ENCODE measurements at places on chromosomes 2 and 18.

- no peaks in the 10 kb centered on the region for H3K36me3 ChIP-seq
- H3K27ac ChIP-seq, result no peak overlapping the region
- no peak for DNase-seq
- no peaks in the 10 kb centered on the region for H3K27me3 ChIP-seq
- H3K4me1 ChIP-seq, result no peaks in the 10 kb centered on the region
- no peak overlapping the region for H3K4me3 ChIP-seq
Observed at GRCh38 chr2:195824478-195824877, 167.5 kb downstream of the SLC39A10 start.

GRCh38 chr18:80103231-80103630 is 5.8 kb upstream of the ADNP2 start:
- no peaks in the 10 kb centered on the region for H3K4me1 ChIP-seq
- no peak for DNase-seq
- no peak overlapping the region for H3K27ac ChIP-seq
- no peak overlapping the region for H3K4me3 ChIP-seq
- H3K36me3 ChIP-seq, result no peaks in the 10 kb centered on the region

DNA sequence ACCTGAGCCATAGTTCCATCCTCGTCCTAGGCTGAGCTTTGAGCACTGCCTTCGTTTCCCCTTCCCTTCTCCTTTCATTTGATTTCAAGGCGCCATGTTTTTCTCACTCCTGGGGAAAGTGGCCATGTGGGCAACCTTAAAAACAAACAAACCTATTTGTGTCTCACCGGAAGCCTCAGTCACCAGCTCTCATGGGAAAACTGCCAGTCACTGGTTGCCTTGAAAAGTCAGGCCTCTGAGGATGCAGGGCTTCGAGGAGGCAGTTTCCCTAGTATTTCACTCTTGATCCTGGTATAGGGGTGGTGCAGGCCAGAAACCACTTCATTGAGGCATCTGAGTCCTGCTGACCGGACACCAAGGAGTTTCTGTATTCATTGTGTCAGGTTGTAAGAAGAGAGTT is 59.2 kb upstream of the TRIB2 start:
- no peaks in the 10 kb centered on the region for H3K36me3 ChIP-seq
- no peak for DNase-seq
- H3K27ac ChIP-seq, result no peak overlapping the region
- no peak overlapping the region for H3K4me3 ChIP-seq
- H3K27me3 ChIP-seq, result no peaks in the 10 kb centered on the region

DNA sequence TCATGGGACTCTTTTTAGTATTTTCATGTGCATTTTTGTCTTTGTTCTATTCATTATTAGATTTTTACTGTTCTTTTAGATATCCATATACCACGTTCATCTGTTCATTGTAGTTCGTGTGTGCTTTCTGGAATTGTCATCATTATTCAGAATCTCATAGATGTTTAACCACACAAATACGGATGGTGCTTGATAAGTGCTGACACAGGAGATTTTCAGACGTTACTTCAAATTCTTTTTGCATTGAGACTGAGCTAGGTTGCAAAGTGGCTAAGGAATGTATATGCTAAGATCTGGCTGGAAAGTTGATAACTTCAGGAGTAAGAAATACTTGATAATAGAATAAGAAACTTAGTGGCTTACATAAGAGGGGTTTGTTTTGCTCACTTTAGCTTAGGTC is 153.6 kb downstream of the CTNNA2 start:
- no peak overlapping the region for H3K27ac ChIP-seq
- no peaks in the 10 kb centered on the region for H3K27me3 ChIP-seq
- H3K4me3 ChIP-seq, result no peak overlapping the region
- no peak for DNase-seq

GRCh38 chr18:44713435-44713834 is 32.7 kb downstream of the SETBP1 start:
- peaks cover 11% of the 10 kb centered on the region for H3K4me1 ChIP-seq
- no peak overlapping the region for H3K27ac ChIP-seq
- no peak overlapping the region for H3K4me3 ChIP-seq
- no peak for DNase-seq

- no peaks in the 10 kb centered on the region for H3K36me3 ChIP-seq
- H3K27me3 ChIP-seq, result no peaks in the 10 kb centered on the region
- no peaks in the 10 kb centered on the region for H3K4me1 ChIP-seq
- no peak for DNase-seq
Observed at GRCh38 chr2:182101263-182101662, 115.6 kb downstream of the PPP1R1C start.

GRCh38 chr2:28981620-28982376 is 700 bp downstream of the TOGARAM2 start:
- DNase-seq, result no peak
- no peak overlapping the region for H3K4me3 ChIP-seq
- no peaks in the 10 kb centered on the region for H3K27me3 ChIP-seq
- no peaks in the 10 kb centered on the region for H3K4me1 ChIP-seq
- peak overlapping the region; percentile 48 for H3K27ac ChIP-seq

DNA sequence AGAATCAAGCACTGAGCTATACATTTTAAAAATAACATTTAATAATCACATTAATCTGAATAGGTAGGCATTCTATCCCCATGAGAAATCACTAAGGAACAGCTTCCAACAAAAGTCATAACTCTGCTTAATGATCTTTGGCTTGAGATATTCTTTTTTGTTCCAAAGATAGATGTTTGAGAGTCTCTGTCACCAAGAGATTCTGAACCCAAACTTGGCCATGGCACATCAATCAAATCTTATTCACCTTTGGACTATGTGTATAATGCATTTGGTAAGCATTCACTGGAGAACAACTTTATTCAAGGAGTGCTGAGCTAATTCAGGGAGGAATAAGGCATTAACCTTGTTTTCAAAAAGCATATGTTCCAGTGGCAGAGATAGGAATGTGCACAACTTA is 743.3 kb downstream of the SLC4A3 start:
- H3K27me3 ChIP-seq, result no peaks in the 10 kb centered on the region
- H3K36me3 ChIP-seq, result no peaks in the 10 kb centered on the region
- no peak overlapping the region for H3K4me3 ChIP-seq
- no peaks in the 10 kb centered on the region for H3K4me1 ChIP-seq

DNA sequence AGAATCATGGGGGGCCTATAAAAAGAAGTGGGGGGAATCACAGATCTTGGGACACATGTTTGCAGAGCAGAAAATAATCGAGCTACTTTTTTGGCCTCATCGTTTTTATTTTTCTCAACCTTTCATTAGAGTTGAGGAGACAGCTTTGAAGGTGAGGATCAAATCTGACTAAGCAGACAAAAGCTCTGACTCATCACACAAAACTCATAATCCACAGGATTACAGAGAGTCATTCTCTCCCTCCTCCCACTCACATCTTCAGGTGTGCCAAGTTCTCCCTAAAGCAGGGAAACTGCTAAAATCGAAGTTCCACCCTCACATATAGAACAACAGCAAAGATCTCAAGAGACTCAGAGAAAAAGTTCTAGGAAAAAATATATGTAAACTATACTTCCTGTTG is 15.6 kb downstream of the BAZ2B start:
- no peak overlapping the region for H3K27ac ChIP-seq
- no peaks in the 10 kb centered on the region for H3K4me1 ChIP-seq
- H3K27me3 ChIP-seq, result no peaks in the 10 kb centered on the region
- H3K4me3 ChIP-seq, result no peak overlapping the region

DNA sequence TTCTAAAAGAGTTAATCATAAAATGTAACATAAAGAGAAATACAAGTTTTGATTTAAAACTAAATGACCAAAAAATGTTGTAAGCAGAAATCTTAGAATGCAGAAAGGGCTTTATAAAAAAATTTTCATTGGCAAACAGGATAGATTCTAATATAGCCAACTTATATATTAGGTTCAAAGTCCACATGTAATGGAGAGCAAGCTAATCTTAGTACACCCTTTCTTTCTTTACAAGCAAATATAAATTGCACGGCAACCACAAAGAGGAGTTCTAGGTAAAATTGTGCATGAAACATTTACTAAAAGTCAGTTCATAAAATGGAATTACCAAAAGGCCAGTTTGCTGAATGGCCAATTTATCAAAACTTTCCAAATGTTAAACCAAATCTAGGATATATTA is 130.6 kb downstream of the NOL4 start:
- no peaks in the 10 kb centered on the region for H3K27me3 ChIP-seq
- H3K27ac ChIP-seq, result no peak overlapping the region
- H3K4me3 ChIP-seq, result no peak overlapping the region
- DNase-seq, result no peak

DNA sequence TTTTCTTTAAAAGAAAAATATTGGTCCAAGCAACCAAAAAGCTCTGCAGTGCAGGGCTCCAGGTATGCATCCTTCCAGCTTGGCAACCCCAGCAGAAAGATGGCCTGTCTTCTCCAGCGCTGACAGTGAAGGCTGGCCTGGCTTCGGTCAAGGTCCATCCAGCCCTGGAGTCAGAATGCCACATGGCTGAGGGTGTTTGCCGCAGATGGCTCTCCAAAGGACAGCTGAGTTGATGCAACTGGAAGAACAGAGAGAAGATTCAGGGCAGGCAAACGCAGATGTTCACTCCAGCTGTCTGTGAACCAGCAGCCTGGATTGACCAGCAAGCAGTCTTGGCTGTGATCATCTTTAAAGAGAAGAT is 51.4 kb downstream of the MARCO start:
- H3K4me3 ChIP-seq, result no peak overlapping the region
- no peaks in the 10 kb centered on the region for H3K4me1 ChIP-seq
- no peak for DNase-seq
- H3K27ac ChIP-seq, result no peak overlapping the region

GRCh38 chr2:137747509-137747908 is 216.8 kb upstream of the HNMT start:
- no peak overlapping the region for H3K27ac ChIP-seq
- no peak overlapping the region for H3K4me3 ChIP-seq
- DNase-seq, result no peak
- no peaks in the 10 kb centered on the region for H3K36me3 ChIP-seq

- no peaks in the 10 kb centered on the region for H3K27me3 ChIP-seq
- no peaks in the 10 kb centered on the region for H3K36me3 ChIP-seq
- H3K4me1 ChIP-seq, result no peaks in the 10 kb centered on the region
- no peak for DNase-seq
- no peak overlapping the region for H3K4me3 ChIP-seq
Observed at GRCh38 chr2:3108105-3108504, 269.5 kb downstream of the EIPR1 start.

DNA sequence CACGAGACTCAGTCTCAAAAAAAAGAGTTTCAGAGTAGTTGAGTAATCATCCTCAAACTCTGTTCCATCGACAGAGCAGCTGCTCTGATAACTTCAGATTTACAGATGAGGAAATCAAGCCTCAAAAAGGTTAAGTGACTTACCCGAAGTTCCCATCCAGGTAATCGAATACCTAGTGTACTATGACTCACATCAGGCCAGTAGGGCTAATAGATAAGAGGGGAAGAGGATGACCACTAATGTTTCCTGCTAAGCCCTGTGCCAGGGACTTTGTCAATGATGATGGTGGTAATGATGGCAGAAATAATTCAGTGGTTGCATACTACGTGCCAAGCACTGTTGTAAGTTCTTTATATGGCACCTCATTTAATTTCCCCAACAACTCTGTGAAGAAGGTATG is 80.9 kb downstream of the PLB1 start:
- H3K4me1 ChIP-seq, result no peaks in the 10 kb centered on the region
- no peaks in the 10 kb centered on the region for H3K27me3 ChIP-seq
- no peak overlapping the region for H3K27ac ChIP-seq
- no peaks in the 10 kb centered on the region for H3K36me3 ChIP-seq
- DNase-seq, result no peak
- no peak overlapping the region for H3K4me3 ChIP-seq

DNA sequence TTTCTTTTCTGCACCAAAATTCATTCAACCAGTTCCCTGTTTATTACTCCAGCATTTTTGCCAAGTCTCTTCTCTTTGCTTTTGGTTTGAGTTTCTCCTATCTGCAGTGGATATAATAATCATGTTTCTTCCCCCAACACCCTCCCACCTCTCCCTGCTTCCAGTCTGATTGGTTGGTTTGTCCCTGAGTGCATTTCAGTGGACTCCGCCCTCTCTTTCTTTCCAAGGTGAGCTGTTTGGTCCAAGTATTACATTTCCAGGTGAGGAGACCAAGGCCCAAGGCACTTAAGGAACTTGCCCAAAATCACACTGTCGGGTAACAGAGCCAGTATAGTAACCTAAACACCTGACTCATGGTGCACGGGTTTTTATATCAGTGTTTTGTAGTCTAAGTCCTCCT is 17.7 kb downstream of the MRO start:
- no peak overlapping the region for H3K27ac ChIP-seq
- H3K36me3 ChIP-seq, result no peaks in the 10 kb centered on the region
- H3K4me3 ChIP-seq, result no peak overlapping the region
- no peaks in the 10 kb centered on the region for H3K4me1 ChIP-seq

DNA sequence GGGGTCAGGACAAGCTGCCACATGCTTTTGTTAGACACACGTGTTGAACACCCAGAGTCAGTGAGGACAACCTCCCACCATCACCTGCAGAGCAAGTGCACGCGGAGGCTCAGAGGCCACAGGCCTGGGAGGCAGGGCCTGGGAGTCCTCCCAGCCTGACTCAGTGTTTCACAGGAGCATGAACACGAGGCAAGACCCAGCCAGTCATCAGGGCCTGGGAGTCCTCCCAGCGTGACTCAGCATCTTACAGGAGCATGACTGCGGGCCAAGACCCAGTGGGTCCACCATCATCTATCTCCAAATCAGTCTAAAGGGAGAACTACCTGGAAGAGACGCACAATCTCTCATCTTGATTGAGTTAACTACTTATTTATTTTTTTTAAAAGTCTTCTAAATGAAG is 112.6 kb upstream of the PXDN start:
- no peak for DNase-seq
- peaks cover 7% of the 10 kb centered on the region for H3K27me3 ChIP-seq
- no peaks in the 10 kb centered on the region for H3K4me1 ChIP-seq
- H3K27ac ChIP-seq, result no peak overlapping the region

DNA sequence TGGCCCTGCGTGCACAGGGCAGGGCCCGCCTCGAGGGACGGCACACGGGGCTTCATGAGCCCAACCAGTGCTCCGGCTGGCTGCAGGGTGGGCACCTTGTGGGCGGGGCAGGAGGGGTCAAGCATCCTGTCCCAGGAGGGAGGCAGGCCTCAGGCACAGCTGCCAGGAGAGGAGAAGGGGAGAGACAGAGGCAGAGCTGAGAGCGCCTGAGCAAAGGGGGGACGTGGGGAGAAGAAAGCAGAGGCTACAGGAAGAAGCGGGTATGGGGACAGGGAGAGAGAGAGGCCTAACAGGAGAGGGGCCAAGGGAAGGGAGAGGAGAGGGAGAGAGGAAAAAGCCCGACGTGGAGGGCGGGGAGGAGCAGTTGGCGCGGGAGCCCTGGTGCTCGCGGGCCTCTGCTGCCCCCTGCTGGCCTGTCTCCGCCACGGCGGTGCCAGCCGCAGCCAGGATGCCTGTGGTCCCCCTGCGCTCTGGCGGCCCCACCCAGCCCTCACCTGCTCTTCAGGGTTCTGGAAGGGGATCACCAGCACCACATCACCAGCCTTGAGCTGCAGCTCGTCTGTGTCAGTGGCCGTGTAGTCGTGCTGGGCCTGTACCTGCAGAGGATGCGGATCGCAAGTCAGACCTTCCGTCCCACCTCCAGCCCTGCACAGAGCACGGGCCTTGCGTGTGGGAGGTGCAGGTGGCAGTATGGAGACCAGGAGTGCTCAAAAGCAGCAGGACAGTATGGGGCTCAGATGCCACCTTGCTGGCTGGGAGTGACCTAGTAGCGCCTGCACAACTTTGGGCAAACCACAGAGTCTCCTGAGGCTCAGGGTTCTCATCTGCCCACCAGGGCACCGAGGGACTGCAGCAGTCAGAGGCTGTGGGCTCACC is 56.8 kb downstream of the BIN1 start:
- no peak for DNase-seq
- no peak overlapping the region for H3K4me3 ChIP-seq
- no peaks in the 10 kb centered on the region for H3K4me1 ChIP-seq
- no peaks in the 10 kb centered on the region for H3K27me3 ChIP-seq
- no peaks in the 10 kb centered on the region for H3K36me3 ChIP-seq
- no peak overlapping the region for H3K27ac ChIP-seq

Data from prostate gland (tissue), 2 donors.